ENCODE measurements at places on chromosomes 4 and X.

DNA sequence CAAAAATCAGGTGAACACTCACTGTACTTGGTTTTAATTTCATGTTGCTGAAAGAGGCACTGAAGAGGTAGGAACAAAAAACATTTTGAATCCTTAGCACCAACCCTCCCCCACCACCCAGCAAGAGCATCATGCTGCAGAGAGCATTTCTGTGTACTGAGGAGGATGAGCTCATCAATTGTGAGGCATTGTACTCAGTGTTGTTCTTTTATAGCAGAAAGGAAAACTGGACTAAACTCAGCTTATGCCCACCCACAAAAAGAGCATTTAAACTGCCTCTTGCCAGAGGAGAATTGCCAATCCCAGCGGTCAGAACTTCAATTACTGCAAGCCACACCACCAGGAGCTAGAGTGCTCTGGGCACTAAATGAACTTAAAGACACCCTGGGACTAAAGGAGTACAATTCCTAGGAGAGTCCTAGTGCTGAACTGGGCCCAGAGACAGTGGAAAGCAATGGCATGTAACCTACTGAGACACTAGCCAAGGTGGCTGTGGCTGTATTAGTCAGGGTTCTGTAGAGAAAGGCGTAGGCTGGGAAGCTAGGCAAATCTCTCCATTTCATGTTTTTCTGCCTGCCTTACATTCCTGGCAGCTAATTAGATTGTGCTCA is 280.7 kb upstream of the KLHL4 start:
- H3K27me3 ChIP-seq = no peaks in the 10 kb centered on the region
- no peaks in the 10 kb centered on the region for H3K4me1 ChIP-seq
- DNase-seq = no peak
- no peak overlapping the region for H3K27ac ChIP-seq
- H3K4me3 ChIP-seq = no peak overlapping the region

DNA sequence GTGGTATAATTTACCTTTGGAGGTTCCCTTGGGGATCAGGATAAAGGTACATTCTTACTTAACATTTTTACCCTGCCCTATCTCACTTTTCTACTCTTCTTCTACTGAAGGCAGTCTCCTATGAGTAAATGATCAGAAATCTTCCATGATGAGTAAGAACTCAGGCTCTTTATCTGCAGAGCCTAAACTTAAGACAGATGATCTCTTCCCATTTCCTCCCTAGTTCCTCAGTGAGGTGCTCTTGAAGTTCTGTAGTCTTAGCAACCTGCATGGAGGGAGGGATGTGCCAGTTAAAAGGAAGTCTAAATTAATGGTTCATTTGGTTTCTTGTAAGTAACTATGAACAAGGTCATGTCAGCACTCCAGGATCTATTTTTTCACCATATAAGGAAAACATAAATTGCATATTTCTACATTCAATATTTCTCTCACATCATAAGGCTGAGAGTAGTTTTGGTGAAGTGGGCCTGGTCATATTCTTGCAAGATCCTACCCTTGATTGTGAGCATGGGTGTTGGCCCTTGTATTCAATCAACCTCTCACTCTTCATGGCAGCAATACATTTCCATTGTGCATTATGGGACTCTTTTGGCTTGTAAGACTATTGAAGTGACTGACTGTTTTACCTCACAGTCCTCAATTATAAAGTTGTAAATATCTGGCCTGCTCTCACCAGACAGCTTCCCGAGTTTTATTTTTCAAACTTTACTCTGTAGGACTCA is 295.5 kb downstream of the SLC7A11 start:
- DNase-seq = no peak
- no peaks in the 10 kb centered on the region for H3K36me3 ChIP-seq
- H3K27ac ChIP-seq = no peak overlapping the region
- no peaks in the 10 kb centered on the region for H3K27me3 ChIP-seq

DNA sequence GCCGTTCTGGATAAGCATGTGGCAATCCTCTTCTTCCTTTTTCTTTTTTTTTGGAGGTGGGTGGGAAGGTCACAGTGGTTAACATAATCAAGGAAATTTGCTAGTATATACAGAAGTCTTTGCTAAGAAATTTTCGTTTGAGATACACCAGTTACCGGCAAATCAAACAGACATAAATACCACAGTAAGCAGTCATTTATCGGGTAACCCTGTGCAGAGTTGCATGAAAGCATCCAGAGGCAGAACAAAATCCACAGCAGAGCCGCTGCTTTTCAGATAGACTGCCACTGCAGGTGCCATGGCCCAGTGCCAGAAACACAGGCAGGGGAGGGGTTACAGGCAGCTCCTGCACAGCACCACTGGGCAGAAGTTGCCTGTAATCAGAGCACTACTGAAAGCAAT is 179.1 kb upstream of the MAB21L2 start:
- H3K27me3 ChIP-seq = no peaks in the 10 kb centered on the region
- peaks cover 20% of the 10 kb centered on the region for H3K36me3 ChIP-seq
- H3K4me3 ChIP-seq = no peak overlapping the region

DNA sequence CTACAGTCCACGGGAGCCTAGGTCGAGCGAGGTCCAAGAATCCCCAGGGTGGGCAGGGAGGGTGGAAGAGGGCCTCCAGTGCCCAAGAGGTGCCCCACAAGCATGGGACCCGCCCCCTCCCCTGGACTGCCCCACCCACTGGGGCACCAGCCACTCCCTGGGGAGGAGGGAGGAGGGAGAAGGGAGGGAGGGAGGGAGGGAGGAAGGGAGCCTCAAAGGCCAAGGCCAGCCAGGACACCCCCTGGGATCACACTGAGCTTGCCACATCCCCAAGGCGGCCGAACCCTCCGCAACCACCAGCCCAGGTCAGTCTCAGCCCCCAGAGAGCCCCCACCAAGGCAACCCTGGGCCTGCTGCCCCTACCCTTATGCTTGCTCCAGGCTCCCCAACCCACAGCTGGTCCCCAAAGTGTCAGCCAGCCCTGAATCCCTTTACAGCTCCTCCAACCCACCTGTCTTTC is at the start of gene GATA1:
Gene GATA1, plus strand, starts transcription at position 250 of the 460 bp plus-strand sequence. CDS start 4,520 bp downstream, outside the sequence.
- no peak within 1 kb of the TSS for H3K27ac ChIP-seq
- H3K4me3 ChIP-seq = no peak within 1 kb of the TSS
- DNase-seq = no peak
- H3K4me1 ChIP-seq = peaks cover 14% of the 10 kb centered on the region
- peaks cover 11% of the 10 kb centered on the region for H3K27me3 ChIP-seq
- H3K36me3 ChIP-seq = no peaks in the 10 kb centered on the region

GRCh38 chrX:72652082-72652481 is 62.0 kb downstream of the PHKA1 start:
- DNase-seq = no peak
- H3K27ac ChIP-seq = no peak overlapping the region
- H3K36me3 ChIP-seq = peaks cover 11% of the 10 kb centered on the region

DNA sequence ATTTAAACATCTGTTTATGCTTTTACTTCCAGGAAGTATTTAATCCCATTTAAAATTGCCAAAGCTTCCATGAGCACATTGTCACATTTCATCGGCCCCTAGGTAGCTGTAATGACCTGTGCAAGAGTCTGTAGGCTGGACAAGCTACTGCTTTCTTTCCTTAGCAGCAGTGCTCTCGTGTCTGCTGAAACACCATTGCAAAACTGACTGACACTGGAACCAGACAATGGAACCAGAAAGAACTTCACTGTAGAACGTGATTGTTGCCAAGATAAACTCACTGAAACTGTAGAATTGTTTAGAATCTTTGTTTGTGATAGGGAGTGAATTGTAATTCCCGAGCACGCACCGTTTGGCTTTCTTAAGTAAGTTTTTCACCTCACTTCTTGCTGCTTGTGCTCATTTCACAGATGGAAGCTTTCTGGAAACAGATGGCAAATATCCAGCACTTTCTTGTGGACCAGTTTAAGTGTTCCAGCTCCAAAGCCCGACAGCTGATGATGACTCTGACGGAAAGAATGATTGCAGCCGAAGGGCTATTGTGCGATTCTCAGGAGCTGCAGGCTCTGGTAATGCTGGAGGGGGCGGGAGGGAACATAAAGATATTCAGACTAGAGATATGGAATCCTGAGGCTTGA is 36.9 kb downstream of the EVC start:
- H3K27me3 ChIP-seq = no peaks in the 10 kb centered on the region
- DNase-seq = no peak
- H3K27ac ChIP-seq = no peak overlapping the region
- H3K36me3 ChIP-seq = no peaks in the 10 kb centered on the region

- peaks cover 7% of the 10 kb centered on the region for H3K4me1 ChIP-seq
- H3K27me3 ChIP-seq = no peaks in the 10 kb centered on the region
- H3K27ac ChIP-seq = no peak overlapping the region
- H3K4me3 ChIP-seq = no peak overlapping the region
- peaks cover 56% of the 10 kb centered on the region for H3K36me3 ChIP-seq
Measured at GRCh38 chr4:109675181-109675580, 28.1 kb downstream of the CASP6 start.
